Breast epithelium (tissue), 4 donors: ENCODE measurements at places on chromosomes 12 and 14. TPM values are rescaled to one million over a fixed set of nuclear protein-coding genes. Genes with fewer than 3 reads are reported as not detected.
A peak's percentile ranks its signal among the peaks of the same experiment; 100 is the strongest.

The IL23A gene
- total RNA-seq, result not detected

GRCh38 chr12:65560286-65560685, 264.0 kb upstream of the HMGA2 start:
- DNase-seq, result no peak

DNA sequence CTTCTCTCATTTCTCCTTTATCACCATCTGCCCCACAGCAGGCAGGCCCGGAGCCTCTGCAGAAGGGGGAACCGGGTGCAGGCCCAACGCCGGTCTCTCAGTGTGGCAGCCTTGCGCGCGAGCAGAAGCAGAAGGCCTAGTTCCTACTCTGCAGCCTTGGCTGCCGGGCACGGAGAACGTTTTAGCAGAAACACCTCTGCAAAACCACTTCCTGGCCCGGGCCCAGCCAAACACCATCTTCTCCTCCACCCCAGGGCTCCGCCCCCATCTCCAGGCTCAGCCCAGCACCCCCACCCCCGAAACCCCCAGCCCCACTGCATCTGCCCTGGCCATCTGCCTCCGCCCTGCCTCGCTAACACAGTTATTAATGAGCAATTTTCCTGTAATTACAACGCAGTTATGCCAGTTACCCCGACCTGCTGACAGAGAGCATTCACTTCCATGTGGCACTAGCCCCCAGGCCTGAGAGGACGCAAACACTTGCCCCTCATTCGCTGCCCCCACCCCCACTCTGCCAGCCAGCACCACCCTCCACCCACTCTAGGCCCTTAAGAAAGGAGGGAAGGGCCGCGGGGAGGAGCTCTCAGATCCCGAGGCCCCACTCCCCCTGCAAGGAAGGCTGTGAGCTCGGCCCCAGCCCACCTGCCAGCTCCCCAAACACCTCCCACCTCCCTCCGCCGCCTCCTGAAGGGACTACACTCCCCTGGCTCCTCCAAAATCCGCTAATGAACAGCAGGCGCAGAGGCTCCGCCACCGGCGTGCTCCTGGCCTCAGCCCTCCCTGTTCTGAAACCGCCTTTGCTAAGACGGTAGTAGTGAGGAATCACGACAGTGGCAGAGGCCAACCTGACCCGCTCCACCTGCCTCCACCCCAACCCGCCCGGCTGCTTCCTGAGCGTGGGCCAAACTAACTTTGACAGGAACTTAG, 44.7 kb upstream of the FBRSL1 start:
- DNase-seq, result peak; percentile 43

GRCh38 chr14:92759300-92759678, 10.9 kb upstream of the LGMN start:
- DNase-seq, result no peak

The COCH gene
- 3.5 TPM for total RNA-seq

- no peak for DNase-seq
Observed at GRCh38 chr12:120720234-120720986, 5.2 kb upstream of the ACADS start.

DNA sequence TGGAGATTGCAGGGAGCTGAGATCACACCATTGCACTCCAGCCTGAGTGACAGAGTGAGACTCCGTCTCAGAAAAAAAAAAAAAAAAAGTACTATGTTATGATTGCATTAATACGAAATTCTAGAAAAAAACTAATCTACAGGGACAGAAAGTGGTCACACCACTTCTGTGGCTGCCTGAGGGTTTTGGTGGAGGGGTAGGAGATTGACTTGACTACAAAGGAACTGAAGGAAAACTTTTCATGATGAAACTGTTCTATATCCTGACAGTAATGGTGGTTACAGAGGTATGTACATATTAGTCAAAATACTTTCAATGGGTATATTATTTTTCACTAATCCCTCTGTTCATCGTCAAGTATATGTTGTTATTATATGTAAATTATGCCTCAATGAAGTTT, 42.1 kb downstream of the FOXN3 start:
- no peak for DNase-seq

DNA sequence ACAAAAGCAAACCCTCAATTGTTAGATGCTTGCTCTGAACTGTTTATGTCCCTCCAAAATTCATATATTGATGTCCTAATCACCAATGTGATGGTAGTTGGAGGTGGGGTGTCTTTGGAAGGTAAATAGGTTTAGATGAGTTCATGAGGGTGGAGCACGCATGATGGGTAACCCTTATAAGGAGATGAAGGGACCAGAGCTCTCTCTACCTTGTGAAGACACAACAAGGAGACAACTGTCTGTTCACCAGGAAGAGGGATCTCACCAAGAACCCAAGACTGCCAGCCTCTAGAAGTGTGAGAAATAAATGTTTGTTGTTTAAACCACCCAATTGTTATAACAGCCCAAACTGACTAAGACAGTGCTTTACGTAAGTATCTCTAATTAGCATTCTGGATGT, 27.0 kb downstream of the DHRS2 start:
- no peak for DNase-seq

The MBD6 gene
- 19.7 TPM for total RNA-seq

- no peak for DNase-seq
Observed at GRCh38 chr14:99163446-99163845, 108.6 kb downstream of the BCL11B start.

DNA sequence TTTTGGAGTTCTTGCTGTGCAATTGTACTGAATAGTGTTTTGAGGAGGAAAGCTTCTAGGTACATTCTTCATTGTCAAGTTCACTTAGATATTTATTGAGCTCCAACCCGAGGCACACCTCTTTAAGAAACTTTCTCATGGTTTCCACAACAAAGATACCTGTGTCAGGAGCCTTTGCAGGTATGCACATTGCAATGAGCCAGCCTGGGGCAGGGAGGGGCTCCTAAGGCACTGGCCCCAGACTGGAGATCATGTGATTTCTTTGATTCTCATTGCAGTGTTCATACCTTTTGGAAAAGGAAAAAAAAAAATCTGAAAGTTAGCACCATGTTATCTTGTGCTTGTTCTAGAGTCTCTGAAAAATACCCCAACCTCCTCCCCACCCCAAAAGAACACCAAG, 80.3 kb downstream of the PRMT8 start:
- no peak for DNase-seq

- DNase-seq, result no peak
Observed at GRCh38 chr14:42299692-42300091, 693.0 kb downstream of the LRFN5 start.

The KRT78 gene
- not detected for total RNA-seq

The GDF3 gene
- not detected for total RNA-seq

The CCDC196 gene
- not detected for total RNA-seq

- DNase-seq, result no peak
Observed at GRCh38 chr12:55930771-55931316, at the start of gene DGKA. Gene DGKA, plus strand, starts transcription at chr12:55931162. Its CDS starts 5,342 bp downstream, at chr12:55936504.

- no peak for DNase-seq
Observed at GRCh38 chr12:124194893-124195566, 99.9 kb upstream of the RFLNA start.

GRCh38 chr12:58007875-58008274, 66.5 kb downstream of the ATP23 start:
- no peak for DNase-seq

GRCh38 chr14:72901361-72901760, 7.5 kb upstream of the DPF3 start:
- DNase-seq, result no peak

- no peak for DNase-seq
Observed at GRCh38 chr12:16112130-16112529, 165.4 kb downstream of the SLC15A5 start.

The GLIPR1L2 gene
- 0.80 TPM for total RNA-seq

- peak; percentile 72 for DNase-seq
Observed at GRCh38 chr12:76084863-76085519, 506 bp upstream of the NAP1L1 start.

- no peak for DNase-seq
Observed at GRCh38 chr14:41498959-41499358, 107.7 kb upstream of the LRFN5 start.

DNA sequence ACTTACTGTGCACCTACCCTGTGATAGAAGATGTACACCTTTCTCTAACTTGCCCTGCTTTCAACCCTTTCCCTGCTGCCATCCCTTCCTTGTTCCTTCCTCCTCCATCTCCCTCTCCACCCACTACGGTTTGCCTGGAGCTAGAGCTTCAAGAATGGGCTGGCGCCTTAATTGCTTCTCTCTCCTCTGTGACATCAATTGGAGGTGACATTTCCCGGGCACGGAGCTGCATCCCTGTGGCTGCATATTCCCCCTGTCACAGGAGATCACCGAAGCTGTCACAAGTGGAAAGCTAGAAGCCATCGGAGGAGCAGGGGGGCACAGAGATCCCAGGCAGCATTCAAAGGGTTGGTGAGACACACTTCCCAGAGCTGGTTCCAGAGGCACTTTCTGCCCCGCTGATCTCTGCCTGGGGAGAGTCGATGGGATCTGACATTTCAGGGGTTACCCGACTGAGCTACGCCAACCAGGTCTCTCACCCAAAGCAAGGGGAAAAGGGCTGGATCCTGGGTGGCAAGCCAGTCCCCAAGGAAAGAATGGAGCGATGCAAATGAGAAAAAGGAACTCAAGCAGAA, 604.9 kb downstream of the MED13L start:
- DNase-seq, result no peak

The NTF3 gene
- not detected for total RNA-seq

DNA sequence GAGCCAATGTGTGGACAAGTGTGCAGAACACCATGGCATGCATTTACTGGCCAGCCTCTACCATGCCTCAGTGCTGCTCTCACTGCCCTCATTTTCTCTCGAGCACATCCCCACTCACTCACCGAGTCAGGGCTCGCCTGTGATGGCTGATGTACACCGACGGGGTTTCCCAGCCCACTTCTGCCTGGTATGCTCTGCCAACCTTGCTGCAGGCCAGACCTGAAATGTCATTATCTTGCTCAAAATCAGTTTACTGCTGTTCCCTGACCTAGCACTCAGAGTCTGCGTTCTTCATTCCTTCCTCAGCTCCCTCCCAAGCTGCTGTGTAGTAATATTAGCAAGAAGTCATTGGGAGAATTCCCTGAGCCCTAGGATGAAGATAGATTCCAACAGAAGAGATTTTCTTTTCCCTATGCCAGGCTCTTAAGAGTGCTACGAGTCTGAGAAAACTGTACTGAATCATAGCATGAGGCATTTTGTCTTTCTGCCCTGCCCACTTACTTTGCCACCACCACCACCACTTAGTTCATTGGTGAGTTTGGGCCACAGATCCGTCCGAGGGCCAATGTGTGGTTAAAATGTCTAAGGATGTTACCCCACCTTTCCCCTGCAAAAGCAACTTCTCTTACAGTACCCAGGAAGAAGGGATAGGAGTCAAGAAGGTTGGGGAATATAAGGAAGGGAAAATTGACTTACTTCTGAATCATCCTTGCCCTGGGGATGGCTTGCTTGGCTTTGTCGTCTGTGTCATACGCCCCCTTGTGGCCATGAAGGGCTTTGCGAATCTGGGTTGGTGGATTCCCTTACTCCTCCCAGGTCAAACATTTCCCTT, 51.0 kb downstream of the BMAL2 start:
- peak; percentile 71 for DNase-seq

DNA sequence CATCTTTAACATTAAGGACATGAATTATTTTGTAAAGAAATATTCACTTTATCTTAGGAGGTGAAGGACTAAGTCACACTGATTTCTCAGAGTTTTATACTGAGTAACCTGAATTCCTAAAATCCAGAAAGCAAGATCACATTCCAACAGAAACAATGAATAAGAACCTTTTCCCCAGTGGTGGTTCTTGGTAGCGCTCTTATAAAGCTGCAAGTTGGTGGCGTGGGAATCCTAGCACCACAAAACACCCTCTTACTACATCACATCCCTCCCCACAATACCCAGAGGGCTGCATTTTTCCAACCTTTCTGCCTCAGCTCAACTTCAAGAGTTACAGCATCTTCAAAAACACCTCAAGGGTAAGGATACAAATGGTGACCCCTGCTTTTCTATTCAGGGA, 44.0 kb upstream of the SMUG1 start:
- DNase-seq, result no peak

The CIROP gene
- not detected for total RNA-seq

DNA sequence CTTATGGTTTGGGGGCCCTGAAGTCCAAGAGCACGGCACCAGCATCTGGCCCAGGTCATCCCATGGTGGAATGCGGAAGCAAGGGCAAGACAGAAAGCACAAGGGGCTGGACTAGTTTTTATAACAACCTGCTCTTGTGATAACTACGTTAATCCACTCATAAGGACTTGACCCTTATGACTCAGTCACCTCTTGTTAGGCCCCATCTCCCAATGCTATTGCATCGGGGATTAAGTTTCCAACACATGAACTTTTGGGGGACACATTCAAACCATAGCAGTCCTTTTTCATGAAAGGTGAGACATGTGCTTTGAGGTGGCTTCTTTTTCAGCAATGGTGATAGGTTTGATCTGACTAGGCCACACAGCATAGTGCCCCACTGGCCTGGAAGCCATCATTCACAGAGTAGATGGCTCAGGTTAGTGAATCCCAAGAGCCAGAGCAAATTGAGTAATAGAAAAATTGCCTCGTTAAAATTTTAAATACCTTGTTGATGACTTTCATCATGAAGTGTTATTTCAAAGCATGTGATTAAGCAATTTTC, 12.1 kb downstream of the FRMD6 start:
- DNase-seq, result no peak

The TMEM263 gene
- 44.2 TPM for total RNA-seq

- DNase-seq, result peak; percentile 67
Observed at GRCh38 chr14:75303381-75303789, 24.8 kb downstream of the FOS start.

The CLEC2D gene
- total RNA-seq, result 10.9 TPM

DNA sequence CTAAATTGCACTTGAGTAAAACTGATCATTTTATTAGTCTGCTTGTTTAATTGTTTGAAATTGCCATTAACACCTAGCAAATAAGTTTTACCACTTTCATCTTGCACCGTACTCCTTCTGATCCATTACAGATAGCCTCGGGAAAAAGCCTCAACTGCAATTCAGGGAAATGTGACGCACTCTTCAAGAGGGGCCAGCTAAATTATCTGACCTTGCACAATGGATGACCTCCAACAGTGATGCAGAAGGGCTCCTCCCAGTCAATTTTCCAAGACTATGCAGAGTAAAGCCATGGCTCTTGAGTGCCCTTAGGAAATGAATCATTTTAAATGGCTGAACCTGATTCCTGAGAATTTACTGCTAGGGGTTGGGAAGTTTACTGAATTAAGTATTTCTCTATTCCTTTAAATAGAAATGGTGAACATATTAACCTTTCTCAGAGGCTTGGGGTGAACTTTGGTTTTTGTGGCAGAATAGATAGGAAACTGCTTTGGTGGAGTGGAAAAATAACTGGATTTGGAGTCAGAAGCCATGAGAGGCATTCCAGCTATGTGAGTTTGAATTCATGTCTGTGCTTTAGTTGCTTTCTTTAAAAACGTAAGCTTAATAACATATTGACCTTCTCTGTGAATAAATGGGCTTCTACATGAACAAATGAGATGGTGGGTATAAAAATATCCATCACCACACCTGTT, 64.8 kb upstream of the OVCH1 start:
- DNase-seq, result no peak
